ENCODE measurements at places on chromosomes 1 and 21.

GRCh38 chr21:35256468-35256988 lies 207.4 kb upstream of the RUNX1 start:
- DNase-seq = peak; percentile 63

- no peak for DNase-seq
Measured at GRCh38 chr1:118266436-118266835, 81.4 kb upstream of the SPAG17 start.

- DNase-seq = no peak
Measured at GRCh38 chr1:155979597-155980343, 1.4 kb upstream of the ARHGEF2 start.

GRCh38 chr1:17335821-17336710 lies 28.1 kb downstream of the PADI4 start:
- peak; percentile 9 for DNase-seq

DNA sequence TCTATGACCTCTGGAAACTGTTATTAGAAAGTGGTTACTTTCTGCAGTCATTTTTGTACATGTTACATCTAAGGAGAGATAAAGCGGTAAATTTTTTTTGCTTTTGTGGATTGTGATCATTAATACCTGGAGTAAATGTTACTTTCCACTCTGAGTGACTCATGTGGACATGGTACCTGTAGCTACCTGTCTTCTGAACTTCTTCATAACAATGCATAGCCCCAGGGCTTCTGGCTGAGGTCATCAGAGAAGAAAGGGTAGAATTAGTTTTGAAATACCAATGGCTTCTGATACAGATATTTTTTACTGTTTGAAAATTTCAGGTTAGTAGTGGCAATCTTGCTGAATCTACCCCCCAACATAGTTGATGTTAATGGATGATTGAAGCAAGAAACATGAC lies 489.3 kb downstream of the RWDD3 start:
- no peak for DNase-seq

DNA sequence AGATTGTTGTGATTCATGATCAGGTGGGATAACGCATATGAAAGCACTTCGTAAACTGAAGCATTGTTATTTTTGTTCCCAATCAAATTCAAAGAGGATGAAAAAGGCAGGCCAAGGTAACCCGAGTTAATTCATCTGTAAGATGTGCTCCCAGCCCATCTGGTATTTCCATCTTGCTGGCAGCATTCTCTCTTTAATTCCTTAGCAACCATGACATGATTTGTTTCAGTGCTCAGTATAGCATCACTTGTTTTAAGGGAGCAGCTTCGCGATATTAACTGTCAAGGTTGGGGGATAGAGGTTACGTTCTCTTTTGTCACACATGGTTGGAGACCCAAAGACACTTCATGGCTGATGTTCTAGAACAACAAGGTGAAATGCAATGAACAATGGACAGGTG lies 6.4 kb downstream of the TSPAN2 start:
- no peak for DNase-seq

DNA sequence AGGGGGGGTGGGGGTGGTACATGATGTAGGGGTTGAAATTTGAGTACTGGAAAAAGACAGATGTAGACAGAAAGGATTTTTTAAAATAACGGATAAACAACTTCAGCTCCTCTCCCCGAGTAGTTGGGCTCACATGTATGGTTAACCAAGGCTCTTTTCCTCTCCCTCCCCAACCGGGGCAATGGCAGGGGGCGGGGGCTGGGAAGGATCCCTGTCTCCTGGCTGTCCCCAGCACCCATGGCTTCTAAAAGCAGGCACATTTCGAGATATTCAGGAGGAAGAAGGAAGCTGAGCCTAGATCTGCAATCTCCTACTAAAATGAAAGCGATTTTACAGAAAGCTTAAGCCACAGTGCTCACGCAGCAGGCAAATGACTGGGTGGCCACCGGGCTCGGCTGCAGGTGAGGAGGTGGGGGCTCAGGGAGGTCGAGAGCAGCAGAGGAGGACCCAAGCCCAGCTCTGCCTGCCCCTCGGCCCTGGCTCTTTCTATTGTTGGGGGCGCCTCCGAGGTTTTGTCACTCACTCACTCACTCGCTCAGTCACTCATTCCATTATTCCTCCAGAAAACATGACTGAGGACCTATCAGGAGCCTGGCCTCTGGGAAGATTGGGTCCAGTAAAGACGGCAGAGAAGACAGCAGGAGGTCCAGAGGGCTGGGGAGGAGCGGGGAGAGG lies 573.3 kb downstream of the PTPRU start:
- DNase-seq = no peak

DNA sequence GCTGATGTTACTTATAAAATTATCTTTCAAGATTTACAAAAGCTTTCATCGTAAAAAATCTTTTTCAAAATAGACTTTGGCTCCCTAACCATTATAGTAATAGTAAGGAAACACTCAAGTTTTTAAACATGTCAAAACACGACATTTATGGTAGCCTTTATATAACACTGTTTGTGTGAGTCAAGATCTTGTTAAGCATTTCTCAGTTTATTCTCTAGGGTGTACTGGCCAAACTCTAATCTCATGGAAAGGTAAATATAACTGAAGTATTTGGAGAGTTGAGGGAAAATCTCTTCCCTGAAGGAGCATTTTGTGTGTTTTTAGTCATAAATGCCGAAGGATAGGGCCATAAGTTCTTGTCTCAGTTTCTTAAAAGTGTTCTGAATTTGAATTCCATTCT lies 790.9 kb upstream of the NCAM2 start:
- no peak for DNase-seq

GRCh38 chr1:210260096-210260495 lies 27.5 kb downstream of the SERTAD4 start:
- DNase-seq = no peak

DNA sequence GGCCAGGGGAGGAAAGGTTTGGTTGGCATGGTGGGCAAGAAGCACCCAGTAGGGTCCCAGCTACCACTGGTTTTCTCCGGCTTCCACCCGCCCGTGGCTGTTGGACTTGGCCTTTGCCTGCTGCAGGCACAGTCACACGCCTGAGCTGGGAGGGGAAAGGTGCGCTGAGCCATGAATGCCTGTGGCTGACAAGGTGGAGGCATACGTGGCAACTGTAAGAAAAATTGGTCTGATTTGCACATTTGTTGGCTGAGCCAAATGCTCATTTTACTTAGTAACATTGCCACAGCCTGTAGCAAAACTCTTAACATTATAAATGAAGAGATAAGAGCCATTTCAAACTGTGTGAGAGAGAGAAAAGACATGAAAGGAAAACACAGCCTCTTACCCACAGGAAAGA lies 191.6 kb downstream of the PTPRC start:
- DNase-seq = no peak

DNA sequence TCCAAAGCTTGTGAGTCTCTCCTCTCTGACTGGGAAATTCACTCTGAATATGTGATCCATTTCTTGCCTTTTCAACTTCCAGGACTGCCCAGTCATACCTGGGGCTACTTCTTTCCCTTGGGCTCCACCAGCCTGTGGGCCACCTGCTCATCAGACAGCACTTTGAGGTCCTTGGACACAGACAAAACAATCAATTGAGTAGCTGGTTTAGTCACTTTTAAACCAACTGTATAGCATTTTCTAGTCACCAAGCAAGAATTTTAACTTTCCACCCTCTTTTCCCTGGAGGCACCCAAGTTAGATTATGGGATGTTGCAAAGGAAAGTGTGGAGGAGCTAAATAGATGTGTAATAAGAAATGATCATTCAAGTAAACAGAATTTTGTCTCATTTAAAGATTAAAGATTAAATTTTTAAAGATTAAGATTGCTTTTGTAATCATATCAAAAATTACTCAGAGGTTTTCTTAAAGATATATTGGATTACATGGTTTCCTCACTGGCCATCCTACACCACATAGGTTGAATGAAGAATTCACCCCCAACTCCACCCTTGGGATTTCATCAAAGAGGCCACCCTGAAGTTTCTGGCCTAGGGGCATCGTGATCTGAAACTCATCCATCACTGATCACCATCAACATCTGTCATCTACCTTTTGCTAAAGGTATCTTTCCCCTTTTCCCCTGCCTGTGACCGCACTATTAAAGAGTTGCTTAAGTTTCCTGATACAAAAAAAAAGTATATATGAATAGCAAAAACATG lies 219.2 kb upstream of the NR5A2 start:
- DNase-seq = no peak

- no peak for DNase-seq
Measured at GRCh38 chr1:98098473-98098872, 177.6 kb upstream of the DPYD start.

- no peak for DNase-seq
Measured at GRCh38 chr1:62912028-62912638, 128.2 kb downstream of the ATG4C start.

GRCh38 chr1:7294636-7295035 lies 476.5 kb upstream of the VAMP3 start:
- no peak for DNase-seq

- DNase-seq = no peak
Measured at GRCh38 chr1:54421101-54421504, 14.9 kb upstream of the SSBP3 start.

DNA sequence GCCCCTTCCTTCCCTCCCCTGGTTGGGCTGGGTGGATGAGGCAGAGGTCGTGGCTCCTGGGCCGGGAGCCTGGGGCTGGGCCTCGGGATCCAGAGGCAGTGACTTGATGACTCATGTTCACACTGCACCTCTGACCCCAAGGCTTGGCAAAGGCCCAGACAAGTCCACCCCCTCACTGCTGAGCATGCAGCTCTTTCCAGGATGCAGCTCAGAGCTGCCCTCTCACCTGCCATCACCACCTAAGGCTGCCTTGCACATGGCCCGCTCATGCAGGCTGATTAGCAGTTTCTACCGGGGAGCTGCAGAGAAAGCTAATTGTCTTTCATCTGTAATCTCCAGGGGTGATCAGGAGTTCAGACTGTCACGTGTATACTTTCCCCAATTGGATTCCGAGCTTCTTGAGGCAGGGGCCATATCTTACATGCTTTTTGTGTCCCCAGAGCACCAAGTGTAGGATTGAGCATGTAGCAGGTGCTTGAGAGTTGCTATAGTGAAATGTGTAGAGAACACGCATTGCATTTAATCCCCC lies 62.1 kb downstream of the LRRN2 start:
- no peak for DNase-seq

GRCh38 chr1:204617256-204618147 lies 68.0 kb downstream of the LRRN2 start:
- no peak for DNase-seq

DNA sequence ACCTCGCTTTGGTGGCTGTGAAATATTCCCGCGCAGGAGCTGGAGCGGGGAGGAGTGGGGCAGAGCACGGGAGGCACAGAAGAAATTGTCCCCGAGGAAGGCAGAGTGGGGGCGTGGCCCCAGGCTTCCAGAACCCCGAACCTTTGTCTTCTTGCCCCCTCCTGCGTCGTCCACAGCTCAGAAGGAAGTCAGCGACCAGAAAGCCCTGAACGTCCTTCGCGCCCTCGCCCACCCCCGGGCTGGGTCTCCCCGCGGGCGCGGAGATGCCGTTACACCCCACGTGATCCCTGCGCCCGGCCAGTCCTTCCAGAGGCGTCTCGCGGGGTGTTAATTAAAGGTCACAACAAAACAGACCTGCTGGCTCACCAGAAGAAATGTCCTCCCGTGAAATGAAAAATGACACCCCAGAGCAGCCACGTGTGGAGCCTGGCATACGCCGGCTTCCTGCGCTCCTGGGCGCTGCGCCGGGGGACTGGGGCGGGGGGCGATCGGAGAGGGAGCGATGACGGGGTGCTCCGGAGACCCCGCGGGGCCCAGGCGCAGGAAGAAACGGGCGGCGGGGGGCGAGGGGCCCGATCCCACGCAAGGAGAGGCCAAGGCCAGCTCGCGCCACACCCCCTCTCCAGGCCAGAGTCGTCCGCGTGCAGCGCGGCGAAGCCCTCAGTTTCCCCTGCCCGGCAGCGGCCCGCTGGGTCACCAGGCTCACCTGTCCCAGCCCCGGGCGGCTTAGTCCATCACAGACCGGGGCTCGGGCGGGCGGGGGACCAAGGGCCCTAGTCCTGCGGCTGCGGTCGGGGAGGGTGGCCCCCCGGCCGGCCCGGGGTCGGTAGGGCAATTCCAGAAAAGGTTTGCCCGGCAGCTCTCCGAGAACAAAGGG lies 995 bp upstream of the KIF26B start:
- DNase-seq = no peak

GRCh38 chr1:230270185-230270558 lies 156.0 kb downstream of the PGBD5 start:
- DNase-seq = no peak

GRCh38 chr1:228540161-228540917 lies 53.2 kb downstream of the RNF187 start:
- DNase-seq = no peak

- DNase-seq = no peak
Measured at GRCh38 chr21:44993321-44994046, 53.7 kb downstream of the SLX9 start.

GRCh38 chr1:75053207-75053606 lies 81.0 kb upstream of the LHX8 start:
- no peak for DNase-seq

DNA sequence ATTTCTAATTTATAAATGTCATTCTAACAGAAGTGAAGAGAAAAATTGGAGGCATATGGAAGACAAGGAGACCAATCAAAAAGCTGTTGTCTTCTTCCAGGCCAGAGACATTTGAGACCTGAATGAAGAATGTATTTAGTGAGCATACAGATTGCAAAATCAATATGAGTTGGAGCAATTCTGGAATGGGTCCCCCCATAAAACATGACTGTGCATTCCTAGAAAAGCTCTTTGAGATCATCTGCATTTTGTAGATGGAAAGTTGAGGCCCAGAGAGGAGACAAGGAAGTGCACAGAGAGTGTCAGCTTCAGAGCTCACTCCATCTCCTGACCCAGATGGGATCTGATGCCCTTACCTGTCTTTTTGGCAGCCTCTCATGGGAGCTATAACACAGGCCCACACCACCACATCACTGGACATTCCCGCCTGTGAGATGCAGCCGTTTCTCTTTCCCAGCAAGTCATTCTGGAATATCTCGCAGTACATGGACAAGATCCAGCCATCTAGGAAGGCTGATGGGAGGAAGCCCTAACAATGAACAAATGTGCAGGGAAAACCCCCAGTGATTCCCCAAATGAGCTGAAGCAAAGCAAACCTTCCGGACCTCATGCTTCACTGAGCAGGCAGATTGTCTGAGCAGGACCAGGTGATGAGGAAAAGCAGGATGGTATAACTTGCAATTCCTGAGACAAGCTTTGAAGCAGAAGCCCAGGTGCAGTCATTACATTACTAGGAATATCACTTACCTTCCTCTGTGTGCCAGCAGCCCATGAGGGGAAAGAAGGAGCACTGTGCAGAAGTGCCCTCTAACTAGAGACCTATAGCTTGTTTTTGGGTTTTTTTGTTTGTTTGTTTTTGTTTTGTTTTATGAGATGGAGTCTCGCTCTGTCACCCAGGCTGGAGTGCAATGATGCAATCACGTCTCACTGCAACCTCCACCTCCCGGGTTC lies 445.6 kb downstream of the PLPP3 start:
- peak; percentile 26 for DNase-seq
